ENCODE measurements at places on chromosomes 16 and 17.

DNA sequence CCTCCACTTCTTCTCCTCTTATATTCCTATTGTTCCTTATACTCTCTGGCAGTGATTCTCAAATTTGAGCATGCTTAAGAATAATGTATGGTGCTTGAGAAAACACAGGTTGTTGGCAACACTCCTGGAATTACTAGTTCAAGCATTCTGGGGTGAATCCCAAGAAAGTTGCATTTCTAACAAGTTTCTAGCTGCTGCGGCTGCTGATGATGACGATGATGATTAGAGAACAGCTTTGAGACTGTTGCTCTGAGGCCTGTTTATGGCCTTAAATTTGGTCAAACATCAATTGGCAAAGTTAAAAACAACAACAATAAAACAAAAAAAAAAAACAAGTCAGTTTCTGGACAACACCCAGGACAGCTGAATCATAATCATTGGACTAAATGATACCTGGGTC, 961.9 kb downstream of the CDH11 start:
- no peak for DNase-seq

- DNase-seq, result no peak
Measured at GRCh38 chr17:37086948-37087347, 138.2 kb downstream of the AATF start.

DNA sequence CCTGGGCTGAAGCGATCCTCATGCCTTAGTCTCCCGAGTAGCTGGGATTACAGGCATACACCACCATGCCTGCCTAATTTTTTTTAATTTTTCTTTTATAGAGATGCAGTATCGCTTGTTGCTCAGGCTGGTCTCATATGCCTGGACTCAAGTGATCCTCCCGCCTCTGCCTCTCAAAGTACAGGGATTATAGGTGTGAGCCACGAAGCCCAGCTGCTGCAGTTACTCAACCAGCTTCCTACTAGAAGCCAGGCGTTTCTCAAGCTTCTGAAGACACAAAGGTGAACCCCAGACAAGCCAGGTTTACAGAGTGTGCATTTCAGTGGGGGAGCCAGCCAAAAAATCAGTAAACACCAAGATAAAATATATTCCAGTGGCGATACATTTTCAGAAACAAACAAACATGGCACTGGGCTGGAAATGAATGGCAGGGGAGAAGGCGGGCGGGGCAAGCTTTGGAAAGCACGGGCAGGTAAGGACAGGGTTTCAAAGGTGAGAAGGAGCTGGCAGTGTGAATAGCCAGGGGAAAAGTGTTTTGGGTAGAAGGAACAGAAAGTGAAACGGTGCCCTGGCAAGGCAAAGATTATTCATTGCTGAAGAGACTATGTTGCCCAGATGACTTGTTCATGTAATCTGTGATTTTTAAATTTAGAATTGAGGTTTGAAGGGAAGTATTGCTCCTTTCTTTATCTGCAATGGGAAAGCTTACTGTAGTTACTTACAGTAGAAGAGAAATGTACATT, 471.1 kb downstream of the WWOX start:
- no peak for DNase-seq

GRCh38 chr16:9755081-9755480, 427.1 kb downstream of the GRIN2A start:
- DNase-seq, result no peak

GRCh38 chr17:14295676-14296075, 5.2 kb upstream of the HS3ST3B1 start:
- DNase-seq, result no peak

GRCh38 chr16:75111514-75111940, 5.1 kb downstream of the LDHD start:
- no peak for DNase-seq

DNA sequence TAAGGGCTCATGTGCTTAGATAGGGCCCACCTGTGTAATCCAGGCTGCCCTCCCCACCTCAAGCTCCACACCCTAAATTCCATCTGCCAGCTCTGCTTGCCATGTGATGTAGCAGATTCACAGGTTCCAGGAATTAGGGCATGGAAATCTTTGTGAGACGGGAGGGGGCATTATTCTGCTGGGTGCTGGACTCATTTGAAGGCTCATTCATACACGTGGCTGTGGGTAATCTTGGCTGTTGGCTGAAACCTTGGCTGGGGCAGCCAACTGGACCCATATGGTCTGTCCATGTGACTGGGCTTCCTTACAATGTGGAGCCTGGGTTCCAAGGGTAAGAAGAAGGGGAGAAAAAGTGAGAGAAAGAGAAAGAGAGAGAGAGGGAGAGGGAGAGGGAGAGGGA, 115.1 kb downstream of the CYLD start:
- DNase-seq, result no peak

DNA sequence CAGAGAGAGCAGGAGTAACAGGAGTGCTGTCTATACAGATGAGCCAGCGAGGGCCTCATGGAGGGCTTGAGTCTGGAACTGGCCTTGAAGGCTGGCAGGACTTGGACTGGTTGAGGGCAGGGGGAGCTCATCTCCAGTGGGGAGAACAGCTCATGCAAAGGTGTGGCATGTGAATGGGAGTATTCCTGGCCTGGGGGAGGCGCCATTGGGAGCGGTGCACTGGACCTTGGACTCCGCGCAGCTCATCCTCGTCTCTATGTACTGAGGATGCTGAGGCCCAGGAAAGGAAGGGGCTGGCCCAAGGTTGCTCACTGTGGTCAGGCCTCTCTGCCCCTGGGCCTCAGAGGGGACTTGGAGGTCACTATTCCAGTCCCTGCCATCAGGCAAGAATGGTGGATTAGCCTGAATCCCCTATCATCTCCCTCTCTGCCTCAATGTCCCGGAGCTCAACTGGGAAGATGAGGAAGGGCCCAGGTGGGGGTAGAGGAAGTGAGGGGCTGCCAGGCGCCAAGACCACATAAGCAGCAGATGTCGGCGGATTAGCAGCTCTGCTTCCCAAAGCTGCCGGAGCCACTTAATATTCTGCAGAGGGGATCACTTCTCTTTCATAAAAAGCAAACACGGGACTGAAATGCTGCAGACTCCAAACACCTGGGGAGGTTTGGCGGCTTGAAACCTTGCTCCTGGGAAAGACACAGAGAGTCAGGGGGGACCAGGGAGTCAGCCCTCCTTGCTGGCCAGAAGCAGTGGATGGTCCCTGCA, 88.9 kb downstream of the SDK2 start:
- no peak for DNase-seq

DNA sequence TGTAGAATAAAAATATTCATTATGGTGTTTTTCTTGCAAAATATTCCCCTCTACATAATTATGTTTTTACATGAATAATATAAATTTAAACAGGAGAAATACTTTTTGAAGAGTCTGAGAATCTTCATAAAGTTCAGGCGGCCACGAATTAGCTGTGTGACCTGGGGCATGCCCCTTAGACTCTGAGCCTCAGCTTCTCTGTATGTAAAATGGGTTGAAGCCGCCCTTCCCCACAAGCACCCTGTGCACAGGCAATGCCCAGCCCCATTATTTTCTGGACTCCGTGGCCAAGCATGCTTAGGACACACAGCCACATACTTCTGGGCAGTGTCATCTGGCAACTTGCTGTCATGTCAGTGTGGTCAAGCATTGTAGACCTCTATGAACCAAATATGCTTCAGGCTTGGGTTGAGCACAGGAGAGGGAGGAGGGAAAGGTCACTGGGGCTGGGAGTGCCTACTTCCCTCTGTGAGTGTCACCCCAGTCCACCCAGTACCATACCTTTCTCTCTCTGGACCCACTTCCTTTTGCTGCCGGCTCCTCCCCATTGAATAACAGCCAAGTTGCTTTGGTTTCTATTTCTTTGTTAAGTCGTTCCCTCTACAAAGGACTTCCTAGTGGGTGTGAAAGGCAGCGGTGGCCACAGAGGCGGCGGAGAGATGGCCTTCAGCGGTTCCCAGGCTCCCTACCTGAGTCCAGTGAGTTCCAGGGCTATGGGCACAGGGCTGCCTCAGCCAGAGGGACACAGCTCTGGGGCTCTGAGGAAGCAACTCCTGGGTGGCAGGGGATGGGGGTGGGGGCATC, at the start of gene LGALS9:
Gene LGALS9, plus strand, starts transcription at position 582 of the 804 bp plus-strand sequence. Its CDS starts 78 bp downstream, at position 660.
- peak; percentile 15 for DNase-seq

GRCh38 chr17:28476076-28476865, 2.8 kb downstream of the SLC13A2 start:
- DNase-seq, result no peak

- DNase-seq, result no peak
Measured at GRCh38 chr16:47916266-47916665, 239.5 kb downstream of the ABCC12 start.

GRCh38 chr16:82990155-82990554, 363.4 kb downstream of the CDH13 start:
- no peak for DNase-seq

GRCh38 chr16:72727565-72727964, 320.4 kb downstream of the ZFHX3 start:
- DNase-seq, result no peak

GRCh38 chr17:73936908-73937627, 266.4 kb upstream of the RPL38 start:
- no peak for DNase-seq

DNA sequence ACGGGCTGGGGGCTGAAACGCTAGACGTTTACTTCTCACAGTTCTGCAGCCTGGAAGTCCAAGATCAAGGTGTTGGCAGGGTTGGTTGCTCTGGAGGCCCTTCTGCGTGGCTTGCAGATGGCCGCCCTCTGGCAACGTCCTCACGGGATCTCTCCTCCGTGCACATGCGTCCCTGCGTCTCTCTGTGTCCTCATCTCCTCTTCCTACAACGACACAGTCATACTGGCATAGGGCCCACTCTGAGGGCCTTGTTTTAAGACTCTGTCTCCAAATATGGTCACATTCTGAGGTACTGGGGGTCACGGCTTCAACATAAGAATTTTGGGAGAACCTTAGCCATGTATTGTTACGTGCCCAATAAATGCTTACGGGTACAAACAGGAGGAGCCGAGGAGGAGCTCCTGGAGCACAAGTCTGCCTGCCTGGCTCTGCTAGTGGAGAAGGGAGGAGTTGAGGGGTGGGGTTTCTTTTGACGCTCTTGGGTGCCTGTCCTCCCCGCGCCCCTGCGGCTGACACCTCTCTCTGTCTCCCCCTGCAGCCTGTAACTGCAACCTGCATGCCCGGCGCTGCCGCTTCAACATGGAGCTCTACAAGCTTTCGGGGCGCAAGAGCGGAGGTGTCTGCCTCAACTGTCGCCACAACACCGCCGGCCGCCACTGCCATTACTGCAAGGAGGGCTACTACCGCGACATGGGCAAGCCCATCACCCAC, 141.1 kb downstream of the NTN1 start:
- no peak for DNase-seq

- DNase-seq, result no peak
Measured at GRCh38 chr16:4316108-4316863, 419 bp downstream of the GLIS2 start.

- DNase-seq, result no peak
Measured at GRCh38 chr16:13351601-13352217, 450.3 kb downstream of the SHISA9 start.

GRCh38 chr16:17831330-17831729, 360.6 kb upstream of the XYLT1 start:
- DNase-seq, result no peak

DNA sequence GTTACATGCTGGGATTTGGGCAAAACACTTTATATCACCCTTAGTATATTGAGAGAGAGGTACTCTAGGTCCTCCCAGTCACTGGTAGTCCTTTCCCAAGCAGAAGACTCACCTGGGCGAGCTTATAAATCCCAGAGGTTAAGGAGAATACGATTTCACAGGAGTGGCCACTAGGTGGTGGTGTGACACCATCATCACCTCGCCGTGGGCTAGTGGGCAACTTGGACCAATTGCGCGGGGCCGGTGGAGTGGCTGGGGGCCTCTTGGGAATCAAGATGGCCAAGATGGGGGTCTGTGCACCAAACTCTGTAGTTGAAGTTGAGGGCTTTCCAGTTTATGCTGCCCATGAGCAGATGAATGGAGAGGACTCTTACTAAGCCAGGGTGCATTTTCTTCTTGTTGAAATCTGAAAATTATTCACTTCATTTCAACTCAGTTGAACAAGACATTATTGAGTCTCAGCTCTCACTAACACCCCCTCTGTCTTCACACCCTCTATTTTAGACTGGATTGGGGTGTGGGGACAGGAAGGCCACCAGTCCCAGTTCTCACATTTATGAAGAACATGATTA, 38.2 kb upstream of the PIRT start:
- DNase-seq, result no peak

DNA sequence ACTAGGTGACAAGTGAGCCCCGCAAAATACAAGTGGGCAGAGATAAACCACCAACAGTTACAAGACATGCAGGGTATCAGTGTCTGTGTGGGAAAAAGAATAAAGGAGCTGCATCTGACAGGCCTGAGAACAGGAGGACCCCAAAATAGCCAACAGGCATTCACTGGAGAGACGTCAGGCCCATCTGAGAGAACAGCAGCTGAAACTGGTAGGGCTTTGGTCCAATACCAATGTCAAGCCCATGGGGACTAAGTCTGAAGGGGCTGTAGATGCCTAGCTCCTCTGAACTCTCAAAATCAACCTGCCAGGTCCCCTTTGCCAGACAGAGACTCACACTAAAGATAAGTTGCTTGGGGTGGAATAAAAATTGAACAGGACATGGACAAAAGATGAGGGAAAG, 30.5 kb upstream of the TANC2 start:
- DNase-seq, result no peak

GRCh38 chr16:23280483-23280967, 21.6 kb upstream of the SCNN1B start:
- no peak for DNase-seq

- peak; percentile 27 for DNase-seq
Measured at GRCh38 chr16:83137326-83137781, 510.6 kb downstream of the CDH13 start.

DNA sequence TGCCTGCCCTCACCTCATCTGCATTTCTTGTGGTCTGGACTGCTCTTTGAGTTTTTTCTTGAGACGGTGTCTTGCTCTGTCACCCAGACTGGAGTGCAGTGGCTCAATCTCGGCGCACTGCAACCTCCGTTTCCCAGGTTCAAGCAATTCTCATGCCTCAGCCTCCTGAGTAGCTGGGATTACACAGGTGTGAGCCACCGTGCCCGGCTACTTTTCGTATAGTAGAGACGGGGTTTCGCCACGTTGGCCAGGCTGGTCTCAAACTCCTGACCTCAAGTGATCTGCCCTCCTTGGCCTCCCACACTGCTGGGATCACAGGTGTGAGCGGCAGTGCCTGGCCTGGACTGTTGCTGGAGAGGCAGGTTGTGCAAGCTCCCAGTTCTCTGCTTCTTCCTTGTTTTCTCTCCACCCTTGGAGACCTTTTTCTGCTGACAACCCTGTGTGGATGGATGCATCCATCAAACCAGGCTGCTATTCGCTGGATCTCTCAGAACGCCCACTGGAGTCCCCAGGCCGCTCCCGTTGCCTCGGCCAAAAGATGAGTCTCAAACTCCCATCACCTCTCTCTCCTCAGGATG, 22.7 kb upstream of the DBNDD1 start:
- no peak for DNase-seq

DNA sequence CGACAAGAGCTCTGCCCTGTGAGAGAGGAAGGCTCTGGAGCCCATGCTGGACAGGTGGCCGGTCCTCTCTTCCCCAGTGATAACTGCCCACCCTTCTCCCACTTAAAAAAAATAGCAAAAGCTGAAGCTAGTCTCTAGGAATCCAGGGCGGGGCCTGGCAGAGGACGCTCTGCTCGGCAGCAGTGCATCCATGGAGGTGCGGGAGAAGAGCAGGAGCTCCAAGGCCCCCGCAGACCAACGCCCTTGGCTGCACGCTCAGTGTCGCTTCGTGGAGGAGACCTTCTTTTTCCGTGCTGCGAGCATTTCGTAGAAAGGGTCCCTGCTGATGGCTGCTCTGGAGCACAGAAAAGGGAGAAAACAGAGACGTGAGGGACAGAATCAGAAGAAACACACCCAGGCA, 98.6 kb upstream of the DNAH17 start:
- DNase-seq, result no peak

- no peak for DNase-seq
Measured at GRCh38 chr17:63500543-63501390, 22.4 kb upstream of the KCNH6 start.

- no peak for DNase-seq
Measured at GRCh38 chr17:32928586-32929535, 908 bp downstream of the TMEM98 start.
